ENCODE measurements at places on chromosomes 2 and 18.
A peak's percentile ranks its signal among the peaks of the same experiment; 100 is the strongest.

GRCh38 chr18:3454365-3455089, 4.6 kb downstream of the TGIF1 start:
- DNase-seq = no peak

DNA sequence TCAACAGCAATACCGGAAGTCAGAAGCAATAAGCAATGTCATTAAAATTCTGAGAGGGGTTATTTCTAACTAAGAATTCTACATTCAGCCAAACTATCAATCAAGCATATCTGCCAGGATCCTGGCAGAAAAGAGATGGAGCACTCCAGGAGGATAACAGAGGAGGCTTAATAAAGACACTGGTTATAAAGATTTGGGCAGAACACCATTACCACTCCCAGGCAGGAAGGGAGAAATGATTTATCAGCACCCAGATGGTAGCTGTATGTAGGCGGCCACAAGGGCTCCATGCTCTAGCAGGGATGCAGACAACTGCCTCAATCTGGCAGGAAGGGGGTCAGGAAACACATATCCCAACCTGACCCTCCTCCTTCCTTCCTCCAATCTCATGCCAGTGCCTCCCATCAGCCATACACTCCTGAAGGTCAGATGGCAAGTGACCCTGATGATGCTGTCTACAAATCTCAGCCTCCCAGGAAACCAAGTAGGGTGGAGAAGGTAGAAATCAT, 20.5 kb upstream of the TNFAIP6 start:
- no peak for DNase-seq

DNA sequence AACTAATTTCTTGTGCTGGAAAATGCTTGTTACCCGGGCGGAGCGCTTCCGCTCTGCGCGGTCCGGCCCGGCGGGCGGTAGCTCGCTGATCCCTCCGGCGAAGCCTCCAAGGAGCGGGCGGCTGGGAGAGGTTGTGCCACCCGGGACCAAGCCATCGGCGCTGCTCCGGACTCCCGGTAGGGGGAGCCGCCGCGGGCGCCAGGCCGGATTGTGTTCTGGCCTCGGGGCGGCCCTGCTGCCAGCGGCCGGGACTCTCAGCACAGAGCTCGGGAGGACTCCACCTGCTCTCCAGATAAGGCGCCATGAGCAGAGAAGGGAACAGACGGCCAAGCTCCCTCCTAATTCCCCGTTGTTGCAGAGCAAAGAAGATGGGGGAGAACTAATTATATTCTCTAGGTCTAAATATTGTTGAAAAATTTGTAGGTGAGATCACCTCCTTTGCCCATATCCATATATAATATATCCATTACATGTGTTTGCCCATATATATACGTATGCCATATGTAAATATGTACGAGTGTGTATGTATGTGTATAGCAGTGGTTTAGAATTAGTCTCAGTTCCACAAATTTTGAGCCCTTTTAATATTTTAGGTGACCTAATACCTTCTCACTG, 13.8 kb upstream of the SATB2 start:
- DNase-seq = peak; percentile 70

DNA sequence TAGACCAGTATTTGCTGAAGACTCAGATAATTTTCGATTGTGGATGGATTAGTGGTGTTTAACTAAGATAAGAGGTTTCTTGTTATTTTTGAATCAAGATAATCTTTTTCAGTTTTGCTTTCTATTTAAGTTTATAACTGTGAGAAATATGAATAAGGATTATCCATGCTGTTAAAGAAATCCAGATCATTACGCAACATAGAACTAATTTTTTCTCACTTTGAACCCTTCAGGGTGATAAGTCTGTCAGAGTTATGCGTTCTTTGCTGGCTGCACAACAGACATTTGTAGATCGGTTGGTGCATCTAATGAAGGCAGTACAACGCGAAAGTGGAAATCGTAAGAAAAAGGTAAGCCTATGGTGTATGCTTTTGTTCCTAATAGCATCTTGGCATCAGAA, 74.1 kb downstream of the PIK3C3 start:
- DNase-seq = no peak

- DNase-seq = peak; percentile 58
Measured at GRCh38 chr2:28452534-28453081, 43.3 kb upstream of the PLB1 start.

- DNase-seq = no peak
Measured at GRCh38 chr2:23565814-23566213, 180.8 kb downstream of the KLHL29 start.

DNA sequence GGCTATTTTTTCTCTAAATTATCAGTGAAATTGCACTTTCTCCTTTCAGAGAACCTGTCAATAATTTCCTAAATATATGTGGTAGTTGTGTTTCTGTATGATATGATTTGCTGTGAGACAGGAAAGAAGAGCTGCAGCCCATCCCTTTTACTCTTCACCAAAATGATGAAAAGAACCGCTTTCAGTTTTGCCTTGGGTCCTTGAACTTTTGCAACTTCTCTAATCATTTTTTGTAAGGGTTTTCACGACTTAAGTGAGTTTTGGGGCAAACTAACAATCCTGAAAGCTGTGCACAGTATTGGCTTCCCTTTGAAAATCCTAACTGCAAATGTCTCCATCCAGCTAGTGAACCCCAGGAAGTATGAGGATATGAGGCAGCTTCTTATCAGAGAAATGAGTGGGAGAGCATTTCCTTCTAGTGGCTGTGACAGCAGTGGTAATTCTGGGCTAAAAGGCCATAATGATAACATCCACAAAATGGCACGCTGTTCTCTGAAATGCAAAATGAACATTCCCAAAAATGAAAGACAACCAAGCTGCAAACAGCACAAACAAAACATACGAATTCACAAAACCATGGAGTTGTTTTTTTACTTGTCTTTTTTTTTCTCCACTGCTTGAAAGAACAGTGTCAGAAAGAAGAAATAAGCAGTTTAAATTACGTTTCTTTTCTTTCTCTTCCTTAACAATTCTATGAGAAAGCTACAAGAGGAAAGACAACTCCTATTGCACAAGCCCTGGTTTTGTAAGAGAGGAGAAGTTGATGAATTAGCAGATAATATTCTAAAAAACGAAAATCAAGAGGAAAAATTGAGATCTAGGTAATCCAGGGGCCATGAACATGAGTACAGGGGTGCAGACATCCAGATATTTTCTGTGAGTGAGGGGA, 1291.6 kb upstream of the ZEB2 start:
- no peak for DNase-seq
